ENCODE measurements at places on chromosomes 6 and 20. TPM values are rescaled to one million over a fixed set of nuclear protein-coding genes. Genes with fewer than 3 reads are reported as not detected.
A peak's percentile ranks its signal among the peaks of the same experiment; 100 is the strongest.

GHRH gene
- not detected for polyA plus RNA-seq

C4B gene
- polyA plus RNA-seq: 0.67 TPM

LY6G6D gene
- not detected for polyA plus RNA-seq

BPI gene
- polyA plus RNA-seq: not detected

LAMA2 gene
- polyA plus RNA-seq: 1.2 TPM

MUCL3 gene
- polyA plus RNA-seq: not detected

C20orf96 gene
- polyA plus RNA-seq: 0.50 TPM

- peaks cover 86% of the 10 kb centered on the region for H3K4me1 ChIP-seq
- no peak overlapping the region for H3K4me3 ChIP-seq
- H3K27ac ChIP-seq: no peak overlapping the region
- H3K36me3 ChIP-seq: no peaks in the 10 kb centered on the region
- DNase-seq: no peak
- H3K27me3 ChIP-seq: no peaks in the 10 kb centered on the region
Measured at GRCh38 chr6:118668761-118669385, 17.5 kb upstream of the CEP85L start.

DNA sequence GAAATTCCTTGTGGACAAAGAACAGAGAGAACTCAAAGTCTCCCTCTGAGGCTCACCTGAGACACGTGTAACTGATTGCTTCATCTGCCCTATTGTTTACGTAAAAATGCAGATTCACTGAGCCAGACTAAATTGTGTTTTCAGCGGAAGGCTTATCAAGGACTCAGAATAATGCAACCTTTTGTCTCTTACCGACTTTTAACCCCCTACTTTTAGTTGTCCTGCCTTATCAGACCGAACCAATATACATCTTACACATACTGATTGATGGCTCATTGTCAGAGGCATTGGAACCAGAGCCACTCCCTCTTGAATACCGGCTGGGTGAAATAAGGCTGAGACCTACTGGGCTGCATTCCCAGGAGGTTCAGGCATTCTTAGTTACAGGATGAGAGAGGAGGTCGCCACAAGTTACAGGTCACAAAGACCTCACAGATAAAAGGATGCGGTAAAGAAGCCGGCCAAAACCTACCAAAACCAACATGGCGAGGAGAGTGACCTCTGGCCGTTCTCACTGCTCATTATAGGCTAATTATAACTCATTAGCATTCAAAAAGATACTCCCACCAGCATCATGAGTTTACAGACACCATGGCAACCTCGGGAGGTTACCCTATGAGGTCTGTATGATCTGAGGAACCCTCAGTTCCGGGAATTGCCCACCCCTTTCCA is 95.5 kb upstream of the ZNF184 start:
- H3K4me1 ChIP-seq: peaks cover 3% of the 10 kb centered on the region
- H3K4me3 ChIP-seq: no peak overlapping the region
- H3K36me3 ChIP-seq: no peaks in the 10 kb centered on the region
- H3K27ac ChIP-seq: no peak overlapping the region
- H3K27me3 ChIP-seq: peaks cover 20% of the 10 kb centered on the region
- DNase-seq: no peak

DNA sequence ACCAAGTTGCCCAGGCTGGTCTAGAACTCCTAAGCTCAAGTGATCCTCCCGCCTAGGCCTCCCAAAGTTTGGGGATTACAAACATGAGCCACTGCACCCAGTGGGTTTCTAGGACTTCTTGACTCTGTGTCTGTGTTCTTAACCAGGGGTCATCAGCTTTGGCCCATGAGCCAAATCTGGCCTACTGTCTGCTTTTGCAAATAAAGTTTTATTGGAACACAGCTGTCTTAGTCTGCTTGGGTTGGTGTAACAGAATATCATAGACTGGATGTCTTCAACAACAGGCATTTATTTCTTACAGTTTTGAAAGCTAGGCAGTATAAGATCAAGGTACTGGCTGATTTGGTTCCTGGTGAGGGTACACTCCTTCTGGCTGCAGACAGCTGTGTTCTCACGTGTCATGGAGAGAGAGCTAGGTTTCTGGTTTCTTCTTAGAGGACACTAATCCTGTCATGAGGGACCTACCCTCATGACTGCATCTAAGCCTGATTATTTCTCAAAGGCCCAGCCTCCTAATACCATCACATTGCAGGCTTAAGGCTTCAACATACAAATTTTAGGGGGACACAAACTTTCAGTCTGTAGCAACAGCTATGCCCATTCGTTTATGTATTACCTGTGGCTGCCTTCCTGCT is 23.3 kb downstream of the ARFGEF2 start:
- no peak overlapping the region for H3K4me3 ChIP-seq
- no peak for DNase-seq
- H3K36me3 ChIP-seq: peaks cover 9% of the 10 kb centered on the region
- H3K27ac ChIP-seq: no peak overlapping the region

DNA sequence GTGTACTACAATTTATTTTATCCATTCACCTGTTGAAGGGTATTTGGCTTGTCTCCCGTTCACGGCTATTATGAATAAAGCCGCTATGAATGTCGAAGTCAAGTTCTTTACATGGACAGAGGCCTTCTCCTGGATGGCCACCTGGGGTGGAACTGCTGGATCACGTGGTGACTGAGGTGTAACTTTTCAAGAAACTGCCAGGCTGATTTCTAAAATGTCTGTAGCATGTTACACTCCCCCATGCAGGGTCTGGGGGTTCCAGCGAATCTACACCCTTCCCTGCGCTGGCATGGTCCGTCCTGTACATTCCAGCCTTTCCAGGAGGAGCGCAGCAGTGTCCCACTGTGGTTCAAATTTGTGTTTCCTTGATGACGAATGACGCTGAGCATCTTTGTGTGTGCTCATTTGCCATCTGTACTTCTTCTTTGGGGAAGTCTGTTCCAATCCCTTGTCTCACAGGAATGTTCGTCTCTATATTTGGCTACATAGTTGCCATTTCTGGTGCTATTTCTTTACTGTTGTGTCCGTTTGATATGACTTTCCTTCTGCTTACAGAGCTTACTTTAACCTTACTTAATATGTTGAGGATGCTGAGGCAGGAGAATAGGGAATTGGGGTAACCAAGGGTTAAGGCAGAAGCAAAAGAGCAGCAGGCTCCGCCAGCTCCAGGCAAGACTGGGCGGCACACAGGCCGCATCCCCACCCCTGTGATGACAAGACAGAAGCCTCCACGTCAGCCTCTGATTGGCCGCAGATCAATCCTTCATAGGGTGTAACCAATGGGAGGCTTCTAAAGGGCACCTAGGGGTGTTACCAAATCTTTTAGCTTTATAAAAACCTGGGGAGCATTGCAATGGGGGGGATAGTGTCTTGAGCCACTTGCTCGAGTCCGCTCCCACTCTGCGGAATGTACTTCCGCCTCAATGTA is 106.6 kb downstream of the TAF4 start:
- no peaks in the 10 kb centered on the region for H3K36me3 ChIP-seq
- H3K4me1 ChIP-seq: no peaks in the 10 kb centered on the region
- H3K4me3 ChIP-seq: no peak overlapping the region
- no peak for DNase-seq
- H3K27me3 ChIP-seq: peaks cover 2% of the 10 kb centered on the region

DNA sequence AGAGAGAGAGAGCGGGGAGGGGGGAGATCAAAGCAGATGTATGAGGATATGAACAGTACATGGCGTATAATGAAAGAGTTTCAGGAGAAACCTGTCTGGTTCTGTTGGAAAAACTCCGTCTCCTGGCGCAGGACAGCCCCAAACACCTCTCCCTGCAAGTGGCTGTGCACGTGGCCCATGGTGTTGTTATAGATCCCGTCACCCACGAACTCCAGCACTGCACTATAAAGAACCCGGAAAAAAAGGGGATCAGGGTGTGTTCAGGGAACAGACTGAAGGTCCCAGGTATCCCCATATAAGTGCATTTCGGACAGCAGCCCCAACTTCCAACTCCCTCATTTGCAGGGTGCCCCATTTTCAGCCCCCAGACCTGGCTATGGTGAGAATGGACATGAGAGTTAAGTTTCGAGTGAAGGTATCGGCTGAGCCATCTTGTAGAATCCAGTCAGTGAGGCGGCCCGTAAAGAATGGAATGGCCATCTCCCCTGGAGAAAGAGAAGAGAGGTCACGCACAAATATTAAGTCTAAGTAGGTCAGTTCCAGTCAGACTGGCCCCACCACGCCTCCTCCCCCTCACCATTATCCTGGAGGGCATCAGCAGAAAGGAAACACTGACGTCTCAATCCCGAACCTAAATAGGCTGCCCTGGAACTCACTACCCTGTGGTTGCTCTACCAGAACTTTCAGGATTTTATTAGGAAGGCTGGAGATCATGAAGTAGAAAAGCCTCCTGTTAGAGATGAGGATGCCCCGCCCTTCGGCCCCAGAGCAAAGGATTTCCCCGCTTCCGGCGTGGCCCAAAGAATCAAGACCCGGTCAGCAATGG is 1.3 kb downstream of the TAP1 start:
- peaks cover 19% of the 10 kb centered on the region for H3K27me3 ChIP-seq
- peaks cover 35% of the 10 kb centered on the region for H3K36me3 ChIP-seq
- peaks cover 81% of the 10 kb centered on the region for H3K4me1 ChIP-seq
- H3K4me3 ChIP-seq: peak overlapping the region; percentile 98
- DNase-seq: peak; percentile 29
- peak overlapping the region; percentile 100 for H3K27ac ChIP-seq

GRCh38 chr20:57560554-57561355 is at the start of gene PCK1:
PCK1 (plus strand) TSS chr20:57561110; CDS start chr20:57561412, 302 bp downstream.
- H3K36me3 ChIP-seq: no peaks in the 10 kb centered on the region
- no peak for DNase-seq
- H3K27me3 ChIP-seq: peaks cover 4% of the 10 kb centered on the region
- no peaks in the 10 kb centered on the region for H3K4me1 ChIP-seq
- no peak within 1 kb of the TSS for H3K4me3 ChIP-seq

GRCh38 chr6:10970731-10971130 is 73.4 kb downstream of the ELOVL2 start:
- no peak for DNase-seq
- H3K36me3 ChIP-seq: no peaks in the 10 kb centered on the region
- H3K4me1 ChIP-seq: no peaks in the 10 kb centered on the region
- no peak overlapping the region for H3K27ac ChIP-seq
- no peak overlapping the region for H3K4me3 ChIP-seq

DNA sequence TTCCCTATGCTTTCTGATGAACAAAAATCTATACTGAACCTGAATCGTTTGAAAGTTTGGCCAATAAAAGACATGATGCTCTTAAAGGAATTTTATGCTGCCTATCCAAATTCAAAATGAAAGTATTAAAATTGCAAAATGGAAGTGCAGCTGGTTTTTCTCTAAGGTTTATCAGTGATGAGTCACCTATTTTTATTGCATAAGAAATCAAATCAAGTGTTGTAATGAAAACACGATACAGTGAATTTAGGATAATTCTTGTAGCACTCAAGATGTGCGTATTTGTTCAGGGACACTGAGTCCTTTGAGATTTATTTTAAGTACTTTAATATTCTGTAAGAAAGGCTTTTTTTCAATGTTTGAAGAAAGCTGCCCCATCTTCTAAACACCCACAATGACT is 409.5 kb downstream of the ADGRB3 start:
- no peaks in the 10 kb centered on the region for H3K36me3 ChIP-seq
- H3K27ac ChIP-seq: no peak overlapping the region
- no peak overlapping the region for H3K4me3 ChIP-seq
- no peaks in the 10 kb centered on the region for H3K27me3 ChIP-seq
- no peak for DNase-seq

GRCh38 chr6:72530152-72530551 is 91.7 kb upstream of the KCNQ5 start:
- no peaks in the 10 kb centered on the region for H3K4me1 ChIP-seq
- H3K36me3 ChIP-seq: no peaks in the 10 kb centered on the region
- H3K27ac ChIP-seq: no peak overlapping the region
- no peak overlapping the region for H3K4me3 ChIP-seq
- no peaks in the 10 kb centered on the region for H3K27me3 ChIP-seq
- no peak for DNase-seq

DNA sequence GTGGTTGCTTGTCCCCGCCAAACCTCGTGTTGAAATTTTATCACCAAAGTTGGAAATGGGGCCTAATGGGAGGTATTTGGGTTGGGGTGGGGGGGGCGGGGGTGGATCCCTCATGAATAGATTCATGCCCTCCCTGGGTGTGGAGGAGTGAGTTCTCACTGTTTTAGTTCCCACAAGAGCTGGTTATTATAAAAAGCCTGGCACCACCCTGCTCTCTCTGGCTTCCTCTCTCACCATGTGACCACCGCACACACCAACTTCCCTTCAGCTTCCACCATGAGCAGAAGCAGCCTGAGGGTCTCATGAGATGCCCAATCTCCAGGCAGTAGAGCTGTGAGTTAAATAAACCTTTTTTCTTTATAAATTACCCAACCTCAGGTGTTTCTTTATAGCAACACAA is 111.3 kb downstream of the PRDM1 start:
- peak overlapping the region; percentile 91 for H3K27ac ChIP-seq
- H3K4me1 ChIP-seq: peaks cover 76% of the 10 kb centered on the region
- H3K27me3 ChIP-seq: peaks cover 6% of the 10 kb centered on the region
- DNase-seq: peak; percentile 38
- peak overlapping the region; percentile 70 for H3K4me3 ChIP-seq
- no peaks in the 10 kb centered on the region for H3K36me3 ChIP-seq

DNA sequence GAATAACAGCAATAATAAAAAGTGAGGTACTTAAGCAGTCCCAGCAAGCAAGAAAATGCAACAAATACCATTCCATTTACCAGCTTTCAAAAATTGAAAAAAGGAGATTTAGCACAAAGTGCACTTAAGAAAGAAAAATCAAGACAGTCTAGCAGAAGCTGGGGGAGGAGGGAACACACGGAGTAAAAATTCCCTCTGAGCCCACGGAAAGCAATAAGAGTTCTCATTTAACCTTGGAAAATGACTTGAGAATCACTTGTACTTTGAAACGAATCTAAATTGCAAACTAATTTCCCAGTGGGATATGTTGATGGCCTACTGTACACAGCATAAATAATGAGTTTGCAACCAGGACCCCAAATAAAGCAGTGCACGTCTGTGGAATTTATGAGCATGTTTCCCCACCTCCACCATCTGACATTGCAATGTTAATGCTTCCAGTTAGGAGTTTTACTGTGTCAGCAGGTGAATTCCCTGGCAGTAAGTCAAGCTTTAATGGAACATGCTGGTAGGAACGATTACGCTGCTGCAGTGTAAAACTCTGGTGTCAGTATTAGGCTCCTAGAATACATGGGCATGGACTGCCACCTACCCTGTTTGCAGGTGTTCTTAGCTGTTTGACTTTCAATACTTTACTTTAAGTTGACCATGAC is 386.8 kb downstream of the HDGFL1 start:
- H3K27me3 ChIP-seq: no peaks in the 10 kb centered on the region
- peaks cover 44% of the 10 kb centered on the region for H3K4me1 ChIP-seq
- no peaks in the 10 kb centered on the region for H3K36me3 ChIP-seq
- no peak overlapping the region for H3K27ac ChIP-seq

GRCh38 chr20:2805689-2806350 is 5.4 kb upstream of the CPXM1 start:
- no peak for DNase-seq
- peaks cover 26% of the 10 kb centered on the region for H3K27me3 ChIP-seq
- no peaks in the 10 kb centered on the region for H3K36me3 ChIP-seq

DNA sequence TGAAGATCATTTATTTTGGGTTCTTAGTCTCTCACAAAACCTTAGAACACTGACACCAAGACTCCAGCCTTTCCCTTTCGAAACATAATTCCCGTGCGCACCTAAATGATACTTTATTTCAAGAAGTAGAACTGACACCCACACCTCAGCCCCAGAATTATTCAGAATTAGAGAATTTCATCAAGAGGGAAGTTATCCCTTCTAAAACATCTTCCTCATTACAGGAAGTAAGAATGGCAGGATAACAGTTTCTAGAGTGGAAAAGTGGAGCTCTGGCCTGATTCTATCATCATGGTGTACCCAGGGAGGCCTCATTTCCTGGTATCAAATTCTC is 1.4 kb upstream of the SRXN1 start:
- peaks cover 30% of the 10 kb centered on the region for H3K4me1 ChIP-seq
- H3K36me3 ChIP-seq: no peaks in the 10 kb centered on the region
- peaks cover 6% of the 10 kb centered on the region for H3K27me3 ChIP-seq
- peak overlapping the region; percentile 82 for H3K27ac ChIP-seq

Measured in immature natural killer cell (primary cell).